ENCODE measurements at places on chromosomes 4 and X.
A peak's percentile ranks its signal among the peaks of the same experiment; 100 is the strongest.

DNA sequence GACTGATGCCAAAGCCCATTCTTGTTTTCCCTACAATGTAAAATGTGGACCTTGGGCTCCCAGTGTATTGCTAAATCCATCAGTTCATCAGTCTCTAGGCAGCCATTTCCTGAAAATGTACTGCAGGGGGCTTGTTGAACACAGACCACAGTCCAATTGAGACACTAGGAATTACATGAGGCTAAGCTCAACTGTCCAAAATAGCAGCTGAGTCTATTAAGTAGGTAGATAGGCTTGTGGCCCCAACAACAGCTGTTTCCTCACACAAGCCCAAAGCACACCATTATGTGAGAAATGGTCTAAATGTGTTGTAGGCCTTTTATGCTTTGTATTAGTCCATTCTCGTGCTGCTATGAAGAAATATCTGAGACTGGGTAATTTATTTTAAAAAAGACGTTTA lies 60.0 kb upstream of the PAK3 start:
- no peak for DNase-seq

DNA sequence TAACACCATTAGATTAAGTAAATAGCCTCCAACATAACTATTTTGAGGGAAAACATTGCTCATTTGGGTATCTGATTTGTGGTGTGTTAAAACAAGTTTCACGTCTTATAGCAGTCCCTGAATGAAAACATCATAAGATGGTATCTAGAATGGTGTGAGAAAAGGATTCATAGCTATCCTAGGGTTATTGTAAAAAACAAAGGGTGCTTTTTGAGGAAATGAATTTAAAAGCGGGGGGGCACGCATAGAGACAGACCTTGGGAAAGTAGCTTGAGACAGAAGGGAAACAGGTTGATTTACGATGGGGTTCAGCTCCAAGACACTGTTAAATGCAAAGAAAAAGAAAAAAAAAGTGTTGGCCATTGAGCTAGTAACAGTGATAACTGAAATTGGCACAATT lies 768 bp upstream of the CXCL10 start:
- DNase-seq: no peak

- peak; percentile 22 for DNase-seq
Measured at GRCh38 chrX:110853610-110854009, 58.0 kb upstream of the CHRDL1 start.

GRCh38 chrX:124388562-124388961 lies 42.2 kb downstream of the SH2D1A start:
- peak; percentile 6 for DNase-seq

GRCh38 chrX:15594371-15594770 lies 6.4 kb downstream of the ACE2 start:
- DNase-seq: no peak

DNA sequence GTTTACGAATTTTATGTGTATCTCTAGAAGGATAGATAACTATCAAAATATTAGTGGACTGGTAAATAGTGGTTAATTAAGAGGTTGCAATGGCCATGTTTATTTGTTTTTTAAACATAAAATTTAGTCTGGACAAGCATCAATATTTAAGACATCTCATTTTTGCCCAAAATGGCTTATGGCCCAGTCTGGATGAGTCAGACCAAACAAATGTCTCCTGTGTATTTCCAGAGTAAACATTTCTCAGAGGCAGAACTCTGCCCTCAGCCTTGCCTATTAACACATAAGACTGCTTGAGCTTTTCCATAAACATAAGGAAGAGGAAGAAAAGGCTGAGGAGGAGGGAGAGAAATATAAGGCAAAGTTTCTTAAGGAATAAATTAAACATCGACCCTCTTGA lies 277.1 kb upstream of the DIAPH2 start:
- DNase-seq: no peak

DNA sequence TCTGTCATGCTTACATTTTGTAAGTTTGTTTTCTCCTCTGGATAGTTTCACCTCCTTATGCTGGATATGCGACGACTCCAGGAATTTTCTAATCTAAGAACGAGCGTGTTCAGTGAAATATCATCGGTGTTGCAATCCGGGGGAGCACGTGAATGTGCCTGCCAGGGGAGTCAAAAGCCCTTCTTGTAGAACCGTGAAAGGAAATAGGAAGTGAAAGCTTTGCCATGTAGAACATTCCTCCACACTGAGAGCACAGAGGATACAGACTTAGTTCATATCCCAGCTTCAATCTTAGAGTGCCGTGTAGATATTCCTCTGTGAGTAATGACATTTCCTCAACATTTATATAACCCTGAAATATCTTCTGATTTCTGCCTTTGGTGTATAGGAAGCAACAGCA lies 121.2 kb downstream of the VEGFC start:
- DNase-seq: no peak

GRCh38 chr4:87469390-87469789 lies 47.0 kb downstream of the NUDT9 start:
- DNase-seq: no peak
